ENCODE measurements at places on chromosomes 12 and 14.

GRCh38 chr12:62859321-62859737 lies 75.6 kb downstream of the PPM1H start:
- DNase-seq = no peak

DNA sequence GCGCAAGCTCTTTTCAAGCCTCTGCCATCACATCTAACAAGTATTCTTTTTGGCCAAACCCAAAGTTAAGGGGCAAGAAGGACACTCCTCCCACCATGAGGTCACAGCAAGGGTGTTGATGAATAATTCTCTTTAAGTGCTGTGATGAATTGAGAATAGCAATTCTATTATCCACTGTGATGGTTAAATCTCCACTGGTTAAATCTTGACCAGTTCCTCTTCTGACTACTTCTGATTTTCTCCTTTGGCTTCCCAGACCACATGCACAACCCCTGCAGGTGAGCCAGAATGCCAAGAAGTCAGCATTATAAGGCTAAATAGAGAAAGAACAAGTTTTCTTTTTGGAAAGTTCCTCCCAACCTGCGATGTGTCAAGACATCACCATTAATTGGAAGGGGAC lies 90.6 kb upstream of the BCL2L14 start:
- no peak for DNase-seq

- DNase-seq = no peak
Observed at GRCh38 chr12:81086342-81086741, 8.5 kb downstream of the ACSS3 start.

- peak; percentile 85 for DNase-seq
Observed at GRCh38 chr12:131949431-131950181, at the start of gene EP400. Gene EP400, plus strand, starts transcription at chr12:131949942. Its CDS starts 10,678 bp downstream, at chr12:131960620.

DNA sequence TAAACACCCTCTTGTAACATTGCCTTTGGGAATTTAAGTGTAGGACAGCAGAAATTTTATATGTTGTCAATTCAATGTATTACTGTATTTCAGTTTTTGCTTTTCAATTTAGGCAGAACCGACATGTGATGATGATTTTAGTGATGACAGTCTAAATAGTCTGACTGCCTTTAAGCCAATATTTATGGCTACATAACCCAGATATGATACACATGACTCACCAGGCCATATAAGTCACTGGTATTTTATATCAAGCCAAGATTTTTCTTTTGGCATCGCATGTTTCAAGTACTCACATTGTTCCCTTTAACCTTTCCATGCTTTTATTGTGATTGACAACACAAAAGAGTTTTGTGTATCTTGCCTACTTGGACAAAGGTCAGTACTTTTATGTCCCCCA lies 13.6 kb upstream of the PPM1A start:
- no peak for DNase-seq

DNA sequence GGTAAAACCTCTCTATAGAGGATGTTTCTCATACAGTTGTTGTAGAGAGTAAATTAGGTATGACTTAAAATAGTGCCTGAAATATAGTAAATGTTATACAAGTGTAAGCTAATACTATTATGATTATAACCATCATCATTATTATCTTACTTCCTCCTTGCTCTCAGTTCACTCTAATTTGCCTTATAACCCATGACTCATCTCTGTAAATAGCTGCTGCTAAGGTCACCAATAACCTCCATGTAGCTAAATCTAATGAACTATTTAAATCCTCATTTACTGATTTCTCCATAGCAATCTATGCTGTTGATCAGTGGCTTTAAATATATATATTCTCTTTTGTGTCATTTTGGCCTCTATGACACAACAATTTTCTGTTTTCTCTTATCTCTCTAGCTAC lies 109.6 kb downstream of the RMST start:
- no peak for DNase-seq

DNA sequence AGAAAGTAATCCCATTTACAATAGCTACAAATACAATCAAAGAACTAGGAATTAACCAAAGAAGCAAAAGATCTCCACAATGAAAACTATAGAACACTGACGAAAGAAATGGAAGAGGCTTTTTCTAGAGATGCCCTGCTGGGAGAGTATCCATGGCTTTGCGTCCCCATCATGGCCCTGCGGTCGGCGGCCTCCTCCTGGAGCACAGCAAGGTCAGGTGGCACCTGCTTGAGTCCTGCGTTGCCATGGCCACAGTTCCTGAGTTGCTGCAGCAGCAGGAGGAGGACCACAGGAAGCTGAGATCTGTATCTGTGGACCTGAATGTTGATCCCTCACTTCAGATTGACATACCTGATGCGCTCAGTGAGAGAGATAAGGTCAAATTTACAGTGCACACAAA lies 143.5 kb downstream of the SLC5A8 start:
- DNase-seq = no peak

DNA sequence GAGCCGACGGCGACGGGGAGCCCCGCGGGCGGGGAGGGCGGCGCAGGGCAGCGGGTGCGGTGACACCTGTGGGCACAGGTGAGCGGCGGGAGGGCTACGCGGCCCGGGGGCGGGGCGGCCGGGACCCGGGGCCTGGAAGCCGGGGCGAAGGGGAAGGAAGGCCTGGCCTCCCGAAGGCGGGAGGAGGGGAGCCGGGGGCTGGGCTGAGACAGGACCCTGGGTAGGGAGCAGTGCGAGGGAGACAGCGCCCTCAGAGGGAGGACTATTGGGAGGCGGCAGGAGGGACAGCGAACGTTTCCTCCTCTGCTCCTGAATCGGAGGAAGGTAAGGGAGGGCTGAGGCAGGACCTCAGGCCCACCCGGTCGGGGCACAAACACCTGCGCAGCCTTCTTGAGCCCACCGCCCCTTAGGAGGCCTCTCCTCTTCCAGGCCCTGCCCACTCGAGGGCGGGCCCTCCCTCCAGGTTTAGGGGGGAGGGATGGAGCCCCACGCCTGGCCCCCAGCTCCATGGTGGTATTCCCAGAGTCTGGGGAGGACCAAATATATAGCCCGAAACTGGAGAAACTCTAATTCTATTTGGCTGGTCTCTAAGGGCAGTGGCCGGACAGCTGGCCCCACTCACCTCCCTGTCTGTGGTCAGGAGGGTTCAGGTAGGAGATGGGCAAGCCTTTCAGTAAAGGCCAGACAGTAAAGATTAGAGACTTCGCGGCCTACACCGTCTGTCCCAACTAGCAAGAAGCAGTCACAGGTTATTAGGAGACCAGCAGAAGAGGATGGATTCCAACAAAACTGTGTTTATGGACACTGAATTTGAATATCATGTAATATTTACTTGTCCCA lies 509 bp downstream of the PLEKHG6 start:
- DNase-seq = no peak

DNA sequence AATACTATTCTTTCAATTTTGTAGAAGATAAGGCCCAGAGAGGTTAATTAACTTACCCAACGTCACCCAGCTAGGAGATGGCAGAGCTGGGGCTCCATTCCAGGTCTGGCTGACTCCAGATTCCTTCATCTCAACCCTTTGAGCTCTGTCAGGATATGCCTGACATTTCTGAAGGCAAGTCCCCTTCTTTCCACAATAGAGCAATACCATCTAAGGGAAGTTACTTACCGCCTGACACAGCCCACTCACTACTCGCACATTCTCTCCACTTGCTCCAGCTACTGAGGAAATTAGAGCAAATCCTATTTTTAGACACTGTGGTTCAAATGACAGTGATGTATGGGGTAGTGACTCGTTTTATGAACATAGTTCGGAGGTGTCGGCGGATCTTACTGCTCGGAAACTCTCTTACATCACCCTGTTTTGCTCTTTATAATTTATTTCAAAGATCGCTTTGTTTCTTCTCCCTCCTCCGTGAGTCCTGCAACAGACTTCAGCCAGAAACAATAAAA lies 2.0 kb upstream of the WSCD2 start:
- DNase-seq = no peak

DNA sequence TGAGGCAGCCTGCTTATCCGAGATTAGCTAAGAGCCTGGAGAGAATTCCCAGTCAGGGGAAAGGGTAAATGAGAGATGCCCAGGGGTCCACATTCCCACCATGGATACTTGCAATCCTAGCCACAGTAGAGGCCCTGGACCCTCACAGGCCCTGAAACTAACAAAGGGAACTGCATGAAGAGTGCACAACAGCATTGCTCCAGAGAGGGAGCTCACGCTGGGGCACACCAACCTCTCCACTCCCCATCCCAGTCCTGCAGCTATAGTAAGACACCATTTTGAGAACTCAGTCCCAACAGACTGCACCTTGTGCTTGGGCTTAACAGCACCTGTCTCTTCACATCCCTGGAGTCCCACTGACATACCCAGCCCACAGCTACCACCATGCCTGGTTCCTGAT lies 30.5 kb downstream of the CEP83 start:
- no peak for DNase-seq

GRCh38 chr14:90578283-90578985 lies 181.6 kb downstream of the CALM1 start:
- no peak for DNase-seq

GRCh38 chr12:26245175-26245942 lies 50.0 kb downstream of the SSPN start:
- no peak for DNase-seq

- DNase-seq = no peak
Observed at GRCh38 chr14:55731881-55732498, 152.0 kb downstream of the KTN1 start.

DNA sequence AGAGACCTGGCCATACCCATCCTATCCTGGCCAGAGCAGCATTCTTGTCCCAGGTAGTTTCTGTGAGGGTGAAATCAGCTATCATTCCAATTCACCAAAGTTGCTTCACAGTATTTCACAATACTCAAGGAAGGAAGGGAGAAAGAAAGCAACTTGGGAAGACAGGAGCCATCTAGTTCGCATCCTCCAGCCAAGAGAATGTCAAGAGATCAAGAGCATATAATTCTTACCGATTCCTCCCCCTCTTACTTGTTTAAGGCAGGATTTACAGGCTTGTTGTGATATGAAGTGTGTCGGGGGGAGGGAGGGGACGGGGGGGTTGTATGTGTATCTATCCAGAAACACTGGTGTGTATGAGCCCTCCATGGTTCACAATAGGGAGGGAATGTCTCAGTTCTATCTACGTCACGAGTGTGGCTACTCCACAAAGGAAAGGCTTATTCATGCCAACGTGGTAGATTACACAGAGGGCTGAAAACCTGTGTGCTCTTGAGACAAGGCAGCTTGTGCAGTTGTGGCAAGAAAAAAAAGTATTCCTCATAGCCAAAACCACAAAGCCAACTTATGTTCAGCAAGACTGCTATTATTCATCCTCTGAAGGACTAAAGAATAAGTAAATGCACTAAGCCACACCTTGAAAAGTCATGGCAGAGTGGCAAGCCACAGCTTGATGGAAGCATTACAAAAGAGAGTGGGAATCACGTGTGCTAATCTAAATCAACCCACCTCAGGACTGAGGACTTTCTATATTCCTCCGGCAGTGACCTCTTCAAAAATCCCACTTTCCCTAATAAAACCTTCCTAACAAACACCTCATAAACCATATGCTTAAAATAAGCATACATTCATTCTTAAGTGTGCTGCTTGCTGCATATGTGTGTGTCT lies 35.0 kb downstream of the CORO1C start:
- DNase-seq = peak; percentile 87

DNA sequence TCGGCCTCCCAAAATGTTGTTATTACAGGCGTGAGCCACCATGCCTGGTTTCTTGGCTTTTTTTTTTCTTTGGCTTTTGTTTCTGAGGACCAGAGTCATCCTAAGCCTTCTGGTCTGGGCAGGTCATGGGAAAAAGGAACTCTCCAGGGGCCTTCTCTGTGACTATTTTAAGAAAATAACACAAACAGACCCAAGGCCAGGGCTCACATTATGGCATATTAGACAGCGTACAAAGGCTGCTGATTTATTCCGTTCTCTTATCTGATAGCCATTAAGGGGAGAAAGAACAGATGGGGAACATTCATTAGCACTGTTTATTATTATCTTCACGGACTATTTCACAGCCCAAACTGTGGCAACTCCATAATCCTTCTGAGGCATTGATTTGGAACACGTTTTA lies 28.8 kb upstream of the MANSC4 start:
- DNase-seq = no peak

DNA sequence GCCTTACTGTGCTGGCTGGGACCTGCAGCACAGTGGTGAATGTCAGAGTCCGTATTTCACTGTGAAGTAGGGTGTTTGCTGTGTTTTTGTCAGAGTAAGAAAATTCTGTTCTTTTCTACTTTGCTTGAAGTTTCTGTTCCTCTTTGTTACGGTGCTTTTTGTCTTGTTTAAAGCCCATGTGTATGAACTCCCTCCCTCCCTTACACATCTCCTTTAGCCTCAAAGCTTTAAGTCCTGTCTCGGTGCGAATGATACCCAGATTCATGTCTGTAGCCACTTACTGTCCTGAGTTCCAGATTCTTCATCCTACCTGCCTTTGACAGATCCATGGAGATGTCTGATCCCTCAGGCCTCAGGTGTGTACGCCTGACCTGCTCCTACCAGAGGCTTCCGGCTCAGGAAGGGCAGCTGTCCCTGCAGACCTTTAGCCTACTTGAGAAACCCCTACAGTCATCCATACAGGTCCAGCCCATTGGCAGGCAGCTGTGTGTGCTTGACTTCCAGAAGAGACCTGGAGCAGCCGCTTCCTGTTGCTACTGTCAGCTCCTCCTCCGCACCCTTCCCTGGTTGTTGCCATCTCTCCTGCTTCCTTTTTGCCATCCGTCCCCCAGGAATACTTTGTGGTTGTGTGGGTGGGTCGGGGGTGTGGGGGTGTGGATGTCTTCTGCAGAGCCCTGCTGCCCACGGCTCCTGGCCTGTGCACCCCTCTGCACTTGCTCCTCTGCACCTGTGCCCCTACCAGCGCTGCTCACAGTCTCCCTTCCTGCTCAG lies 72.9 kb downstream of the DDX51 start:
- no peak for DNase-seq

GRCh38 chr12:124653169-124653931 lies 85.9 kb upstream of the NCOR2 start:
- no peak for DNase-seq

DNA sequence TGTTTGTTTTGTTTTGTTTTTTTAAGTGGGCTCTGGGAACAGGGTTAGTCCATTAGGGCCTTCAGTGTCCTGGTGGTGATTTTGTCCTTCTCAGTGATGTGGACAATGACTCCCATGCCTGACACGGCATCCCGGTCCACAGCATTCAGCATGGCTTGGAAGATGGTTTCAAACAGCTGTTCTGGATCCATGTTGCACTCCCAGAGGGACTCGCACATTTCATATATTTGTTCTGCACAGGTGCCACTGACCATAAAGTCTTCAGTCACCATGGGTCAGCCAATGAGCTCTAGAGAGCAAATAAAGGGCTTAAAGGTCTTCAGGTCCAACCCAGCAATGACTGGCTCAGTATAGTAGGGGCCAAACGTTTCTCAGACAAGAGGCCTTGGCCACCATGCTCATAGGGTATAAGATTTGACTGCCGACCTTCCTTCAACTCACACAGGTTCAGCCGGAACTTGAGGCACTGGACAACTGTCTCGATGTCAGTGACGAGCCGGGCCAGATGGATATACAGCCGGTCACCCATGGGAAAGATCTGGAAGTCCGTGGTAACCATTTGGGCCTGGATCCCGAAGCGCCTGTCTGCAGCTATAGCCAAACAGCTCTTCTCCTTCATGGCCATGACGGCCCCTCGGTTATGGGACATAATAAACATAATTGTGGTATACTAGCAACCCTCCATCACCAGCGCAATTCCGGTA lies 18.0 kb downstream of the OR10P1 start:
- no peak for DNase-seq

- no peak for DNase-seq
Observed at GRCh38 chr12:114012744-114013431, 46.8 kb upstream of the RBM19 start.
